Mucosa of gallbladder (tissue), 1 donor: ENCODE measurements at places on chromosomes 13 and 19.
A peak's percentile ranks its signal among the peaks of the same experiment; 100 is the strongest.

- no peak for DNase-seq
Observed at GRCh38 chr13:112984954-112985802, 16.2 kb downstream of the MCF2L start.

- DNase-seq: no peak
Observed at GRCh38 chr19:34243876-34244578, 10.3 kb upstream of the GARRE1 start.

DNA sequence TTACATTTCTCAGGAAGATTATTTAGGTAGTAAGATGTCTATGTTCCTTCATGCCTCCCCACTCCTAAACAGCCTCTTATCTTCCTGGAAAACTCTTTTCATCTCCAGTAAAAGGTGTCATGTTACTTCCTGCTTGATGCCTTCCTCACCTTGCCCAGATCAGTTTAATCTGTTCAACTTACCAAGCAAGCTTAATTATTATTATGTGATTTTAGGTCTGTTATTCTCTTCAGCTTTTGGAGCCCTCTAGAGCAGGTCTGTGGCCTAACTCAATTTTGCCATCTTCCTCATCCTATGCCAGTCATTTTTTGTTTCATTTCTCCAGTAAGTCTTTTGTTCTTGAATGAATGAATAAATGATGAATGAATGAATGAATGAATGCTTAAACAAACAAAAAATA is 528.4 kb downstream of the DCT start:
- no peak for DNase-seq

GRCh38 chr13:52815330-52815729 is 33.1 kb downstream of the PCDH8 start:
- DNase-seq: no peak

GRCh38 chr19:6412447-6413091 is 12.0 kb downstream of the KHSRP start:
- DNase-seq: no peak

- no peak for DNase-seq
Observed at GRCh38 chr19:45250216-45250831, 747 bp upstream of the MARK4 start.

- no peak for DNase-seq
Observed at GRCh38 chr13:100075700-100076587, 12.9 kb upstream of the PCCA start.

- no peak for DNase-seq
Observed at GRCh38 chr13:98783856-98784478, 31.5 kb upstream of the SLC15A1 start.

- DNase-seq: no peak
Observed at GRCh38 chr13:73231471-73231870, 172.7 kb downstream of the KLF5 start.

- DNase-seq: peak; percentile 51
Observed at GRCh38 chr19:44643605-44644401, at the start of gene PVR. TSS of gene PVR (plus strand) at chr19:44643910. CDS start at chr19:44644097, 187 bp downstream.

- DNase-seq: no peak
Observed at GRCh38 chr13:21047591-21048282, 13.6 kb downstream of the LATS2 start.

GRCh38 chr13:24148414-24149235 is 11.9 kb upstream of the SPATA13 start:
- peak; percentile 69 for DNase-seq

- DNase-seq: no peak
Observed at GRCh38 chr19:10945264-10945663, 15.6 kb upstream of the SMARCA4 start.

- DNase-seq: no peak
Observed at GRCh38 chr19:50517704-50518075, 4.0 kb upstream of the ASPDH start.

- no peak for DNase-seq
Observed at GRCh38 chr13:50720861-50721671, 122.4 kb downstream of the DLEU7 start.
